ENCODE measurements at places on chromosomes 7 and 10. TPM values are rescaled to one million over a fixed set of nuclear protein-coding genes. Genes with fewer than 3 reads are reported as not detected.

FBXW4 gene
- total RNA-seq = 36.7 TPM

- DNase-seq = no peak
Observed at GRCh38 chr10:82319074-82319473, 444.1 kb downstream of the NRG3 start.

ADRA2A gene
- not detected for total RNA-seq

ZFYVE27 gene
- 27.3 TPM for total RNA-seq

GRCh38 chr7:11831736-11832495, at the start of gene THSD7A:
Gene THSD7A, minus strand, starts transcription at chr7:11832198. Its CDS starts 252 bp downstream, at chr7:11831946.
- no peak for DNase-seq

Data from activated CD8-positive, alpha-beta T cell treated with anti-CD3 and anti-CD28 coated beads, Interleukin-2, amount 10 ng/mL, durations not matched to agents 7 days and 5 days (primary cell).